Bladder microvascular endothelial cell (primary cell): ENCODE measurements at places on chromosomes 7 and 10. TPM values are rescaled to one million over a fixed set of nuclear protein-coding genes. Genes with fewer than 3 reads are reported as not detected.

LRMDA gene
- 8.7 and 13.5 TPM in 2 replicates for total RNA-seq

ITPRID1 gene
- not detected in 2 replicates for total RNA-seq

NPY gene
- not detected in 2 replicates for total RNA-seq

SERPINE1 gene
- total RNA-seq = 270 and 1,595 TPM in 2 replicates

EGR2 gene
- under 0.01 and 0.25 TPM in 2 replicates for total RNA-seq

LLCFC1 gene
- not detected in 2 replicates for total RNA-seq

FAS gene
- total RNA-seq = 16.8 and 29.7 TPM in 2 replicates
